ENCODE measurements at places on chromosomes 7 and 10. TPM values are rescaled to one million over a fixed set of nuclear protein-coding genes. Genes with fewer than 3 reads are reported as not detected.

CTAGE4 gene
- 5.1 TPM for total RNA-seq

NPFFR1 gene
- total RNA-seq: 0.03 TPM

- peak; percentile 26 for DNase-seq
Observed at GRCh38 chr7:155213955-155214740, 83.5 kb upstream of the INSIG1 start.

DNA sequence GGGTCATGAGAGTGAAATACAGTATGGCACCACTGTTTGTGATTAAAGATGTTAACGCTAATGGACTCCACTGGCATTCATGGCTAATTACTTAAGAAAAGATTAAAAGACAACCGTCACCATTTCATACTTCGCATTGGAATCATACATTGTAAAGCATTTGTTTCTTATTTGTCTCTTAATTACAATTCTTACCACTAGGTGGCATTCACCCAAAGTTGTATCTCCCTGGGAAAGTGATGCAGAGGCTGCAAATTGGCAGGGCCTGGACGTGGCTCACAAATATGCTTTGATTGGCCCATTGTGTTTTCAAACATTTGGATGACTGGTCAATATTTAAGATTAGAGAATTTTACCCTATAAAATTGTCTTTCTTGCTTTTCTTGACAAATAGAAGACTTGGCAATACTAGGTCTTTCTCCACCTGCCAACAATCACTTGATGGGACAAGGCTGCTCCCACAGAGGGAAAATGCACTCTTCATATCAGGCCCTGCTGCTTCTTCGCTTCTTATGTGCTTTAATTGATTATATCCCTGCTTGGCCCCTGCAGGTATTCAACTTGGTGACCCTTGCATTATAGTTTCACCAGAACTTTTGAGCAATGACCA lies 72.1 kb upstream of the STARD3NL start:
- peak; percentile 12 for DNase-seq

DNA sequence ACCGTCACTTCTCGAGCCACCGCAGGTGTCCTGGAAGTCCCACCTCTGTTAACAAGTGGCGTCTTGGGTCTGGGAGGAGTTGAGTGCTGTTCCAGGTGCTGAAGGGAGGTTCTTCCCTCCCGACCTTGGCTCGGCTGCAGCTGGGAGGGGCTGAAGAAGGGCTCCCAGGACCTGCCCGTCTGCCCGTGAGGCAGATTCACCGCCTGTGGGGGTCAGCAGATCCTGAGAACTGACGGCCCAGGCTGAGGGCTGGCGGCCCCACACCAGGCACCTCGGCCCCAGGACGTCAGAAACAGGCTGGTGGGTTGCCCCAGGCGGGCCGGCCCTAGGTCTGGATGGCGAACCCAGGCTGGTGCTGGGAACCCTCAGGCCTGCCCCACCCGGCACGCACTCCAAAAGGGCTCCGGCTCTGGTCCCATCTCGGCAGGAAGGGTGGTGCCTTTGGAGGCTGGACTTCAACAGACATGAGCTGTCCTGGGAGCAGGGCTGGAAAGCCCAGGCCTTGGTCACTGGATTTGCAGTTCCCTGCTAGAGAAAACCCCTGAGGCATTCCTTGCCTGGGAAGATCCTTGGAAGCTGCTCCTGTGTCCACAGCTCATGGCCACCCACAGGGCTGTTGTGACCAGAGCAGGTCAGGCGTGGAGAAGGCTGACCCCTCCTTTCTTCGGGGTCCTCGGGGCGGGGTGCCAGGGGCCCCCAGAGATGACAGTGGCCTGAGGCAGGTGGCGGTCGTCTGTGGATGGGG lies 42.6 kb upstream of the CFAP46 start:
- no peak for DNase-seq

- no peak for DNase-seq
Observed at GRCh38 chr10:37479469-37479868, 354.1 kb downstream of the ANKRD30A start.

DNA sequence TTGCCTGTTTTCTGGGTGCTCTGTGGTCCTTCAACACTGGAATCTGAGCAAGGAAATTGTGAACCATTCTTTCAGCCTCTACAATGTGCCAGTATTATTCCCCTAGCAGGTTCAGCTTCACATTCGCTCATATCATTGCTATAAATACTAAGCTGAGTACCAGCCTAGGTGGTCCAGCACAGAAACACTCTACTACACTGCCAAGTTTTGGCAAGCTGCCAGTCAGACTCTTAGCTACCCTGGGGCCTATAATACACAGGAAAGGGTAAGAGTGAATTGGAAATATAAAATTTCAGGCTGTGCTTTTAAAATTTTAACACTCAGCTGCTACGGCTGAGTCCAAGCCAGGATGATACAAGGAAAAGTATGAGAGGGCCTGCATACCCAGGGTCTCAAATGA lies 49.9 kb upstream of the PPP1R3A start:
- no peak for DNase-seq

PLAU gene
- 3.5 TPM for total RNA-seq

EGR2 gene
- 1.2 TPM for total RNA-seq

- DNase-seq: no peak
Observed at GRCh38 chr7:26696978-26697377, 167.4 kb downstream of the SKAP2 start.

- DNase-seq: no peak
Observed at GRCh38 chr7:95971716-95972115, 199.4 kb downstream of the DYNC1I1 start.

DNA sequence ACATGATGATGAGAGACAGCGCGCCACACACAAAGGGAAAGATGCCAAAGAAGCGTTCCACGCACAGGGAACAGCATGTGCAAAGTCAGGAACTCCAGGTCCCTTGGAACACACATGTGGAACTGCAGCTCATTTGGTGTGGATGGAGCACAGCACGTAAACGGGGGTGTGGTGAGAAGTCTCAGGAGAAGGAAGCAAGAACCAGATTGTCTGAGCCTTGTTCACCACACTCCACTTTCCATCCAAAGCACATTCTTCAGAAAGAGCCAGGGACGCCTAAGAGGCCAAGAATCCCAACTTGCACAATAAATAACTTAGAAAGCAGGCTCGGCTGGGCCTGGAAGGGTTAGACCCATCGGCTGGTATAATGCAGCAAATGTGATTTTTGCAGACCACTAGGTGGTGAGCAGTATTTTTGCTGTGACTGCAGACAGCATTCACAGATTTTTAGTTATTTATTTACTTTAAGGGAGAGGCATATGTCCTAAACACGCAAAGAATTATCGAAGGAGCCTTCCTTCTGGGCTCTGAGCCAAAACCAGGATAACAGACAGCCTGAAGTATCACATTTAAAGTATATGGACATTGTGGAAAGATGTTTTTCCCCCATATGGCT lies 27.9 kb upstream of the ASCC1 start:
- DNase-seq: peak; percentile 69

DNA sequence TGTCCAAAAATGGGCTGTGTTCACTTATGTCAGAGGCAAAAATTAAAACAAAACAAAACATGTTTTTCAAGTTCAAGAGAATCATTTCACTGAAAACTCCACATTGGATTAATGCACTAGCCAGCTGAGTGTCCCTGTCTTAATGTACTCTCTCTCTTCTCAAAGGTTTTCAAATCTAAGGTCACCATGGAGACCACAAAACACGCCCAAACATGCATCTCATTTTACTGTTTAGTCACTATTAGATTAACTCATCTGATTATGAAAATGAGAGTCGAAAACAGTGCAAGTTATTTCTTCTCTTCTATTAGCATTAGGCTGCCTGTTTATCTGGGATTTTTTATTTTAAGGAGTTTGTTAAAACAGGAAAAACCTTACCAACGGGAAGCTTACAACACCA lies 70.8 kb upstream of the ASAH2 start:
- DNase-seq: no peak

SKAP2 gene
- 46.6 TPM for total RNA-seq

DLX5 gene
- total RNA-seq: not detected

DNA sequence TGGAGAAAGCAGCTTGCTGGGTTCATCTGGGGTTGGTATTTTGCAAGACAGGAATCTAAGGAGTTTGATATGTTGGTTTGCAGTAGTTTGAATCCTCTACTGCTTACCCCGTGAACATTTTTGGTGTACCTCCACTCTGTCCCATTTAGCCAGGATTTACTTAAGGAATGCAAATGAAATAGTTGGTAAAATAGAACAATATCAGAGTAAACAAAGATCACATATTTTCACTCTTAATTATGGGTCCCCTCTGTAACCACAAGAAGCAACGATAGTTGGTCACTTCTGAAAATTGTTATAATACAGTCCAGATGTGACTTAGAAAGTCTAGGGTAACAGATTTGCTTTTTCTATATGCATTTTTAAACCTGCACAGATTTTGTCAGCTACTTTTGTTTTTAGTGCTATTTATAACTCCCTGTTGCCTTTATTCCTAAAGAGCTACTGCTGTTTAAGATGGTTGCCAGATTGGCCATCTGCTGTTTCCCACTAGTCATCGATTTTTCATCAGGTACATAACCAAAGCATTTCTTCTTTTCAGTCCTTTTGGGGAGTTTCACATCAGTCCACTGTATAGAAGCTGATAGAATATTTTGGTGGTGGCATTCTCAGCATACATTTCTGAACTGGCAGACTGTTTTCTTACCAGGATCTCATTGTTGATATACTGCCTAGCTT lies 37.6 kb downstream of the MAPK8 start:
- no peak for DNase-seq

- no peak for DNase-seq
Observed at GRCh38 chr7:45171946-45172345, 14.4 kb downstream of the RAMP3 start.

DNA sequence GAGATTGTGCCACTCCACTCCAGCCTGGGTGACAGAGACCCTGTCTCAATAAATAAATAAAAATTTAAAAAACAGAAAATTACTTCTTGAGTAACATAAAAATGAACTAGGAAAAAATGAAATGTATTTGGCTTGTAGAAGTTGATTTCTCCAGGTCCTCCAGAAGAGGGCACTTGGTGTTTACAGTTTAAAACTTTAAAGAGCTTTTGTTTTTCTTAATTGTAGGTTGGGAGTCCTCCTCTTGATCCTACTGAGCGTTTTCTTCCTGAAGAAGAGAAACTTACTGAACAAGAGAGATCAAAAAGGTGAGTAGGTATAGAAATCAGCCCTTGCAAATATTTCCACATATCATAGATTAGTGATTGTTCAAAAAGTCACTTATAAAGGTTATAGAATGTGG lies 16.2 kb downstream of the KIFBP start:
- no peak for DNase-seq

- no peak for DNase-seq
Observed at GRCh38 chr10:69303632-69304051, 25.3 kb downstream of the HK1 start.

GRCh38 chr10:3509355-3509754 lies 275.7 kb downstream of the KLF6 start:
- DNase-seq: no peak

DNA sequence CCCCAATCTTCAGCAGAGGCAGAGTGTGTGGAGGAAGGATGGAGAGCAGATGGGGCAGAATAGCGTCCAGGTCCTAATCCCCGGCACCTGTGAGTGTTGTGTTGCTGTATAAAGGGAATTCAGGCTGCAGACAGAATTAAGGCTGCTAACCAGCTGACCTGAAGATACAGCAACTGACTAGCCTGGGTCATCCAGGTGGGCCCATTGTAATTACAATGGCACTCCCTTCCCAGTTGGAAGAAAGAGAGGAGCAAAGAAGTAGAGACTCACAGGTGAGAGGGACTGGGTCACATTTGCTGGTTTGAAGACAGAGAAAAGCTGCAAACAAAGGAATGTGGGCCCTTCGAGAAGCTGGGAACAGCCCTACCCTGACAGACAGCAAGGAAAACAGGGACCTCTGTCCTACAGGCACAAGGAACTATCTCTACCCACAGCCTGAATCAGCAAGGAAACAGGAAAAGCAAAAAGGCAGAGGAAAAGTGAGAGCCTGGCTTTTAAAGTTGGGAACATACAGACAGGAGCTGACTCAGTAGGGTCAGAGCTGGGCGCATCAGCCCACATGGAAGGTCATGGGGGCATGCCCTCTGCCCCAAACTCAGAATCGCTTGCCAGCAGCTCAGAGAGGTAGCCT lies 11.6 kb upstream of the TMEM72 start:
- no peak for DNase-seq

HABP2 gene
- total RNA-seq: not detected

- DNase-seq: no peak
Observed at GRCh38 chr10:59817773-59818172, 64.5 kb upstream of the MRLN start.

- peak; percentile 72 for DNase-seq
Observed at GRCh38 chr10:97333601-97334369, 744 bp downstream of the FRAT2 start.

DNA sequence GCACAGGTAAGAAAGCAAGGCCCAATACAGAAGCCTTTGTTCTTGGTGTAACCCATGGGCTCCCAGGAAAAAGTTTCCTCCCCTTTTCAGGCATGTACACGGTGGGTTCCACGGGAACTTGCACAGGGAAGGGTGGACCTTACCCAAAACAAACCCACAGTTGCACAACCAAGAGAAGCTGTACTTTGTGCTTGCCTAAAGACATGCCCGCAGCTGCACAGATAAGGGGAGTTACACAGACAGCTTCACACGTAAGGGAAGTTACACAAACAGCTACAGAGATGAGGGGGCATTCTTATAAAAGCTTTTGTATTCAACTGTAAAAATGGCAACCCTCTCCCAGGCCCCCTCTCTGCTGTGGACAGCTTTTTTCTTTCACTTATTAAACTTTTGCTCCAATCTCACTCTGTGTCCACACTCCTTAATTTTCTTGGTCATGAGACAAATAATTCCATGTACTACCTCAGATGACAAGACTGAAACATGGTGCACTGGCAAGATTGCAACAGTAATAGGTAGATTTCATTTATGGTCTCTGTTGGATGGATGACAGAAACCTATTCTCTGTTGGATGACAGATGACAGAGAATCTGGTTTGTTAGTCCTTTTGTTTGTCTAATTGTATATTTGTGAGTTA lies 72.9 kb downstream of the ATE1 start:
- no peak for DNase-seq

FKBP9 gene
- total RNA-seq: 136 TPM

- no peak for DNase-seq
Observed at GRCh38 chr7:113026941-113027340, 59.7 kb downstream of the GPR85 start.

GRCh38 chr7:36945612-36946400 lies 221.5 kb upstream of the AOAH start:
- peak; percentile 41 for DNase-seq

EEPD1 gene
- total RNA-seq: 10.2 TPM

RGR gene
- total RNA-seq: not detected

DNA sequence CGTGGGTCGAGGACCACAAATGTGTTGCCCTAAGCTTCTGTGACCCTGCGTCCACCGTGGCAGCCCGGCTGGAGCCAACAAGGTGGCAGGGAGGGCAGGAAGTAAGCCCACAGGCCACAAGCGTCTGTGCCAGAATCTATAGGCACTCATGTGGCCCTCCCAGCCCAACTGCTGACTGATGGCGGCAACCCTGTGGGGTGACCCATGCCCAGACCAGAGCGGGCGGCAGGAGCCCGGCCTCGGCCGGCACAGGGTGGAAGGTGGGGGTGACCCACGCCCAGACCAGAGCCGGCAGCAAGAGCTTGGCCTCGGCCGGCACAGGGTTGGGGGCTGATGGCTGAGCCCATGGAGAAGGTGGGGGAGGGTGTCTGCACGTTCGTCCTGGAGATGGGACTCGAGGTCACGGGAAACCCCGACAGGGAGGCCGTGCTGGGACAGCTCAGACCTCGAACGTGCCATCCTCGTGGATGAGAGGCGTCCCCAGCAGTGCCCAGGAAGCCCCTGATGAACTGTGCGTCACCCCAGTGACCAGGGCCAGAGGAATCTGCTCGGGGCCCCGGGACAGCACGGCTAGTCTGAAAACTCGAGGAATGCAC lies 181.0 kb downstream of the ELFN1 start:
- no peak for DNase-seq

Data from left colon (tissue), 2 donors.